ENCODE measurements at places on chromosomes 5 and 9.

DNA sequence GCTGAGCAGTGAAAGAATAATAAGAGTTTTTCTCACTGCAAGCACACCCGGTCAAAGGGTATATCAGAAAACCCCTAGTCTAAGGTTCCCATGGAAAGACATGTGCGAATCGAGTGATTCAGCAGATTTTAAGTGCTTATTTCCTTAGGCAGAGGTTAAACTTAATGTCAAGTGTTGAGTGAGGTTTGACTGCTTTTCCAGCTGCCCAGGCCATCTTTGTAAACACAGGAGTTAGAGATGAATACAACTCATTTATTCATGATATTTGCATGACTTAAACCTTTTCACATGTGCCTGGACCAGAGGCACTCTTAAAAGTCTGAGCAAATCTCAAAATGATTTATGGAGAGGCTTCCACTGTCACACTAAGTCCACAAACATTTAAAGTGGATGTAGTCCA lies 137.8 kb upstream of the RGMB start:
- DNase-seq = no peak

DNA sequence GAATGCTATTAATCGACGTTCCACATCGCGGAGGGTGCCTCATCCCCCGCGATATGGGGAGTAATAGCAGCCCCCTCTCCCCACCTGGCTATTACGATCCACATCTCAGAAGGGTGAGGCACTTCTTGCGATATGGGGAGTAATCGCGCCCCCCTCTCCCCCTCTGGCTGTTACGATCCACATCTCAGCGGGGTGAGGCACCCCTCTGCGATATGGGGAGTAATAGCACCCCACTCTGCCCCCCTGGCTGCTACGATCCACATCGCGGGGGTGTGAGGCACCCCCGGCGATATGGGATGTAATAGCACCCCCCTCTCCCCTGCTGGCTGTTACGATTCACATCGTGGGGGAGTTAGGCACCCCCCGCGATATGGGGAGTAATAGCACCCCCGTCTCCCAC lies 128.5 kb downstream of the TMEM38B start:
- no peak for DNase-seq

GRCh38 chr5:168263121-168263520 lies 28.3 kb upstream of the WWC1 start:
- no peak for DNase-seq

DNA sequence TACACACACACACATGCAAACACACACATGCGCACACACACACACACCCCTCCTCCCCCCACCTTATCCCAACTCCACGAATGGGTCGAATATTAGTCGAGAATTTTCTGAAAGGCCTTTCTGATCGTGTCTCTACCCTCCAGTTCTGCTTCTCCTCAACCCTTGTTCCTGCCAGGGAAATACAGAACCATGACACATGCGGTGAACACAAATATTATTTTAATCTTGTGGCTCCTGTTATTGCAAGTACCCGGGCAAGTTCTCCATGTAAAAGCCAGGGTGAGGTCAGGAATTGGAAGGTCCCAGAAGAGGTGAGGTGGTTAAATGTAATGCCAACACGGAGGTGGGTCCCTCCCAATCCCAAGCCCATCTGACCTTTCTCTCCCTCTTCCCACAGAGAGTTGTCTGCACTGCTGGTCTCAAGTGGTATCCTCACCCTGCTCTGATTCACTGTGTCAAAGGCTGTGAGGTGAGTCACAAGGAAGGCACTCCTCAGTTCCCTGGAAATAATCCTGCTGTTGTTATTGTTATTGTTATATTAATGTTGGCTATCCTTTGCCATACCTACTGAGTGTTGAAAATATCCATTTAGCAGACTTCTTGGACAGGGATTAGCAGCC lies 223.7 kb downstream of the PAPPA start:
- no peak for DNase-seq

- no peak for DNase-seq
Observed at GRCh38 chr9:79431019-79431679, 140.6 kb upstream of the TLE4 start.

- no peak for DNase-seq
Observed at GRCh38 chr9:106304401-106304920, 558.5 kb upstream of the ZNF462 start.

GRCh38 chr5:170448221-170448620 lies 55.6 kb upstream of the KCNIP1 start:
- no peak for DNase-seq

- no peak for DNase-seq
Observed at GRCh38 chr9:125932012-125932411, 184.8 kb downstream of the PBX3 start.

GRCh38 chr5:158591301-158591863 lies 508.3 kb downstream of the EBF1 start:
- no peak for DNase-seq

GRCh38 chr5:38871058-38871605 lies 25.3 kb downstream of the OSMR start:
- DNase-seq = no peak

DNA sequence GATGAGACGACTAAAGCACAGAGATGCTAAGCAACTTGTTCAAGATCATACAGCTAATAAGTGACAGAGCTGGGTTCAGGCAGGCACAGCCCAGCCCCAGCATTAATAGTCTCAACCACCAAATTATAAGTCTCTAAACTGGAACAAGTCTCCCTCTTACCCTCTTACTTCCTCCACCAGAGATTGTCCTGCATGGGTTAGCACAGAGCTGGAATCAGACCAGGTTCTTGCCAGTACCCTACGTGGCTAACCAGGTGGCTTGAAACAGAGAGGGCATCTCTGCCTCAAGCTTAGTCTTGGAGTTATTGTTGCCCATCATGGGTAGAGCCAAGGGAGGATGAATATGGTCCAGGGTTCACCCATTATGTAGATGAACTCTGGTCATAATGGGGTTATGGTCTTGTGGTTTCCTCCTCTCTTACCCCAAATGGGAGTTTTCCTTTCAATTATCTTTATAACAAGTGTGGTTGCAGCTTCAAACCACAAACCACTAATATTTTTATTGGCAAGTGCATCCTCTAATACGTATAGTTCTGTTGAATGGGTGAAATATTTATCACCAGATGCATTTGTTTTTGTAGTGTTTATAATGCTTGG lies 8.3 kb upstream of the XPA start:
- DNase-seq = no peak

DNA sequence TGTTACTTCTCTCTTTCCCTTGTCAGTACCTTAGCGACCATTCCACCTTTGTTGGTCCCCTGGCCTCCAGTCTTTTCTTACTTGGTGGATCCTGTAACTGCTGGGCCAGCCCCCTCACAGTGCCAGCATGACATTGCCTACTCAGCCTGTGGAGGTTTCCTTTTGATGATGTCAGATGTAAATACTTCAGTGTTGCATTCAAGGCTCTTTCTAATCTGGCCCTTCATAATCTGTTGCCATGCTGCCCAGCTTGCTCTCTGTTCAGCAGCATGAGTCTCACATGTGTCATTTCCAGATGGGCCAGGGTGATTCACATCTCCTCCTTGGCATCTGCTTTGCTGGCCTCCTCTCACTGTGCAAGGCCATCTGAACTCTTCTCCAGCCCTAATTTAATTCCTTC lies 57.1 kb downstream of the MAST4 start:
- DNase-seq = no peak

DNA sequence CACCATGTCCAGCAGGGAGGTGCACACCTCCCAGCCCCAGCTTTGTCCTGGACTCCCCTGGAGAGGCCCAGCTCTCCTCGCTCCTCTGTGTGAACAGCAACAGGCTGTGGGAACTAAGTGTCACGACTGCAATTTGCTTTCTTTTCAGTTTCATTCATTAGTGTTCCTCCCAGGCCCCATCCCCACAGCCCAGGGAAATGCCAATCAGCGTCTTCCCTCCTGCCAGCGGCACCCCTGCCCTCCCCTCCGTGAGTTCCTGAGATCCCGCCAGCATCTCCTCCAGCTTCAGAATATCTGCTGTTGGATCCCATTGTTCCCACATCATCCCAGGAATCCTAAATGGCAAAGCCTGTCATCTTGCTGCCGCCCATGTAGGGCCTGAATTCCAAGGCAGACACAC lies 13.1 kb upstream of the RPL26L1 start:
- DNase-seq = no peak

GRCh38 chr5:56026863-56027300 lies 32.1 kb upstream of the IL6ST start:
- no peak for DNase-seq

- DNase-seq = peak; percentile 90
Observed at GRCh38 chr9:34379334-34380033, 2.8 kb upstream of the MYORG start.

GRCh38 chr5:168869615-168870227 lies 290.6 kb upstream of the PANK3 start:
- no peak for DNase-seq

GRCh38 chr5:132865668-132866341 lies 464 bp downstream of the GDF9 start:
- no peak for DNase-seq

- DNase-seq = no peak
Observed at GRCh38 chr9:4430432-4431261, 59.6 kb upstream of the SLC1A1 start.

- no peak for DNase-seq
Observed at GRCh38 chr5:19874811-19875210, 113.2 kb downstream of the CDH18 start.

GRCh38 chr5:175285261-175285660 lies 158.7 kb downstream of the DRD1 start:
- DNase-seq = no peak

DNA sequence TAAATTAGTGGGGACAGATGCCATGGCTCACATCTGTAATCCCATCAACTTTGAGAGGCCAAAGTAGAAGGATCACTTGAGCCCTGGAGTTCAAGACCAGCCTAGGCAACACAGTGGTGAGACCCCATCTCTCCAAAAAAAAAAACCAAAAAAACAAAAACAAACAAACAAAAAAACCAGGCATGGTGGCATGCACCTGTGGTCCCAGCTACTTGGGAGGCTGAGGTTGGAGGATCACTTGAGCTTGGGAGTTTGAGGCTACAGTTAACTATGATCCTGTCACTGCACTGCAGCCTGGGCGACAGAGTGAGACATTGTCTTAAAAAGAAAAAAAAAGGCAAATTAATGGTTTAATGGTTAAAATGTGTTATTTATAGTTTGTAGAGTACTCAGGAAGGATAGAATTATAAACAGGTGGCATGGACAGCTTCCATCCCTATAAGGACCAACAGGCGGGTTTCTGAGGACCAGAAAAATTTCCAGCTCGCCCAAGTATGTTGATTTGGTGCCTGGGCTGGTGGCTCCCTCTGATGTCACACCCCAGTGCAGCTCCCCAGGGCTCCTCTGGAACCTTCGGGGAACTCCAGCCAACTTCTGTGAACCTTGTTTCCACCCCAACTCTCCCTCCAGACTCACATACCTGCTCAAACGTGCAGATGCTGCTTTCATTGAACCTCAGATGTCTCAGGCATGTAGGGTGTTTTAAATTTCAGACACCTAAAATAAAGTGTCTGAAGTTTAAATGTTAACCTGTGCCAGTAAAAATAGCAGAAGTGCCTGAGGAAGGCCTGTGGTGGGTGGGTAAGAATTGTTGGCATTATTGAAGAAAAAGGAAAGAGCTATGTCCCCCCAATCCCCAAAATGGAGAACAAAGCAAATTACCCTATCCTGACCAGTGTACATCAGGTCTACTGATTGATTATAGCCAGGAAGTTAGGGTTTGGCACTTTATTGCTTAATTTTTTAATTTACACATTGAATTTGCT lies 69.0 kb downstream of the TRIO start:
- no peak for DNase-seq

DNA sequence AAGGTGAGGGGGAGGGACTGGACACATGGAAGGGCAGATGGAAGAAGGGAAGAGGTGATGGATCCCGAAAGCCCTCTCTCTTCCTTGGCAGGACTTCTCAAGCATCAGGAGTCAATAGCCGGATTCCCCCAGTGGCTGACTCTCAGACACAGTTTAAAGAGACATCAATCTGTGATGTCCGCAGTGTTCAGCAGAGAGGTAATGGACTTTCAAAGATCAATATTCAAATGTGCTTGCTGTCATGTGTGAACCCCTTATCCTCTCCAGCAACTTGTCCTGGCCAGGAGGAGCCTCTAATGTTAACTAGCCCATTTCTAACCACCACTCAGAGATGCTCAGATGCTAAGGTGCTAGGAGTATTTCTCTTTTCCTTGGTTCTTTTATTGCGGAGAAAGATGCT lies 392.2 kb downstream of the IRX1 start:
- no peak for DNase-seq
